Activated CD4-positive, alpha-beta T cell treated with anti-CD3 and anti-CD28 coated beads, Interleukin-2, Interleukin-6, amounts not matched to agents 100 ng/mL and 50 ng/mL, durations not matched to agents 16 hours and 8 hours (primary cell): ENCODE measurements at places on chromosomes 3 and 15.

DNA sequence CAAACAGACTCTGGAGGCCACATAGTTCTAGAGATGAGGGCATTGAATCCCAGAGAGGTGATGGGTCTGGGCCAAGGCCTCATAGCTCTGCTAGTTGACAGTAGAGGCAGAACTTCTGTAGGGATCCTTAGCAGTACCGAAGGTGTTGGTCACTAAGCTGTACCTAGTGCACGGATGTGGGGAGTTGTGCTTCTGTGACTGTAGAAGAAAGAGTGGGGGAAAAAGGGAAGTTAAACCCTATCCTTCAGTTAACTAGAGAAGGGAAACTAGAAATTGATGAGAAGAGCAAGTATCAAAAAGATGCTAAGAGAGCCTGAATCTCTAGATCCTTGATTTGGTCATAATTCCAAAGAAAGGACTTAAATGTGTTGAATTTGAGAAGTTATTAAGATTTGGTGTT, 186.7 kb downstream of the NFKBIZ start:
- no peak for DNase-seq

DNA sequence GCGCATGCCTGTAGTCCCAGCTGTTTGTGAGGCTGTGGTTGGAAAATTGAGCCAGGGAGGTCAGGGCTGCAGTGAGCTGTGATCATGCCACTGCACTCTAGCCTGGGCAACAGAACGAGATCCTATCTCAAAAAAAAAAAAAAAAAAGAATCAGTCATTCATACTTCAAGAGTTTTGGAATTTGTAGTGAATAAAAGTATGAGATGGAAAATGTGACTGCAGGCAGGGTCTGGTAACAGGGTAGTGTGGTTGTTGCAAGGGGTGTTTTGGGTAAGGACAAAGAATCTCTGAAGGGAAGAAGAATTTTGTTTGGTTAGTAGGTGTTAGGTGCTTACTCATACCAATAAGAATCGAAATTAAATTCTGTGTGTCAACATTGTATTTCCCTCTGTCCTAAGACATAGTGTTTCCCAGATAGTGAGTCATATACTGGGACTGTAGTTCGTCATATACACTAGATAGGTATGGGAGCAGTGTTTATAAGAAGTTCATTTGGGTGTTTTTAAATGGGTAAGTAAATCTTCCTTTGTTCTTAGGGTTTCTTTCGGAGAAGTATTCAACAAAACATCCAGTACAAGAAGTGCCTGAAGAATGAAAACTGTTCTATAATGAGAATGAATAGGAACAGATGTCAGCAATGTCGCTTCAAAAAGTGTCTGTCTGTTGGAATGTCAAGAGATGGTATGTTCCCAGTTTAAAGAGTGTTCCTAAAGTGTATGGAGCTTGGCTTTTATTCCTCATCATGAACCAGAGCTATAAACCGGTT, 14.2 kb downstream of the NR1D2 start:
- DNase-seq, result peak; percentile 66

DNA sequence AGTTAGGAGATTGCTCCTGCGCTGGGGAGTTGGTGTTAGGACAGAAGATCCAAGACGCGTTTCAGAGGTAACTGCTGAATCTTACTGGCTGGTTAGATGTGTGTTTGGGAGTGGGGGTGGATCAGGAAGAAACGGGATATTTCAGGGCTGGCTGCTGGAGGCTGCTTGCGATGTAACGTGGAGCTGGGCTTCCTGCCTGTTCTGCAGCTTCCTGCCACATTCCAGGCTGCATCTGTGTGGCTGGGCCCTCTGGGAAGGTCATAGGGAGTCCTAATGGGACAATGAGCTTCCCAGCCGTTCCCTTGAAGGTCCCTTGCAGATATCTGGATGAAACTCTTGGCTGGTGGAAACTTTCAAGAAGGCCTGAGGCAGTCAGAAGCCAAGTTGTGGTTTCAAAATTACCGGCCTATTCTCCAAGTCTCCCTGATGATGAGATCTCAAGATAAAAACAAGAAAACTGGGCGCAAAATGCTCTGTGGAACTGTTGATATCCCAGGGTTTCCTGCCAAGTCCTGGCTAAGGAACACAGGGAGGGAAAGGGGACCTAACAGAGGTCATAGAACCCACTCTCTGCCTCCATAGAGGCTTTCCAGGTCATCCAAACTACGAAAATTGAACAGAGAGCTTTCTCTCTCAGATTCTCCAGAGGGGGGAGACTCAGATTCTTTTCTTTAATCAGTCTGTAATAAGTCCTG, 67.0 kb downstream of the NOX5 start:
- no peak for DNase-seq

- DNase-seq, result no peak
These were observed 101.0 kb downstream of the CBLB start for GRCh38 chr3:105767776-105768175.
